ENCODE measurements at places on chromosomes 2 and 18. TPM values are rescaled to one million over a fixed set of nuclear protein-coding genes. Genes with fewer than 3 reads are reported as not detected.

IL36G gene
- total RNA-seq, result not detected

LRATD1 gene
- 3.4 TPM for total RNA-seq

ATL2 gene
- 66.4 TPM for total RNA-seq

CLEC4F gene
- total RNA-seq, result 0.25 TPM

DSC2 gene
- 10.9 TPM for total RNA-seq

RNF144A gene
- 10.4 TPM for total RNA-seq

EGR4 gene
- total RNA-seq, result not detected

HOXD13 gene
- total RNA-seq, result not detected

NFATC1 gene
- total RNA-seq, result 2.2 TPM

IER3IP1 gene
- 8.0 TPM for total RNA-seq

SLC23A3 gene
- 2.4 TPM for total RNA-seq

UGT1A8 gene
- not detected for total RNA-seq

CXXC1 gene
- total RNA-seq, result 38.4 TPM

ERFE gene
- not detected for total RNA-seq

CHRND gene
- total RNA-seq, result not detected

GREB1L gene
- total RNA-seq, result 3.7 TPM

C2orf72 gene
- total RNA-seq, result 74.8 TPM

CDH20 gene
- total RNA-seq, result 0.08 TPM

LANCL1 gene
- total RNA-seq, result 15.1 TPM

SAG gene
- not detected for total RNA-seq

MOCOS gene
- 1.9 TPM for total RNA-seq

VSNL1 gene
- 32.9 TPM for total RNA-seq

ALLC gene
- 0.14 TPM for total RNA-seq

RUFY4 gene
- total RNA-seq, result 0.05 TPM

LRRC30 gene
- not detected for total RNA-seq

BOK gene
- 11.3 TPM for total RNA-seq

C1QL2 gene
- not detected for total RNA-seq

SAP130 gene
- 4.8 TPM for total RNA-seq

CABYR gene
- 0.19 TPM for total RNA-seq

GNLY gene
- total RNA-seq, result not detected

GTF2A1L gene
- total RNA-seq, result not detected
